ENCODE measurements at places on chromosomes 6 and 20. TPM values are rescaled to one million over a fixed set of nuclear protein-coding genes. Genes with fewer than 3 reads are reported as not detected.

DNA sequence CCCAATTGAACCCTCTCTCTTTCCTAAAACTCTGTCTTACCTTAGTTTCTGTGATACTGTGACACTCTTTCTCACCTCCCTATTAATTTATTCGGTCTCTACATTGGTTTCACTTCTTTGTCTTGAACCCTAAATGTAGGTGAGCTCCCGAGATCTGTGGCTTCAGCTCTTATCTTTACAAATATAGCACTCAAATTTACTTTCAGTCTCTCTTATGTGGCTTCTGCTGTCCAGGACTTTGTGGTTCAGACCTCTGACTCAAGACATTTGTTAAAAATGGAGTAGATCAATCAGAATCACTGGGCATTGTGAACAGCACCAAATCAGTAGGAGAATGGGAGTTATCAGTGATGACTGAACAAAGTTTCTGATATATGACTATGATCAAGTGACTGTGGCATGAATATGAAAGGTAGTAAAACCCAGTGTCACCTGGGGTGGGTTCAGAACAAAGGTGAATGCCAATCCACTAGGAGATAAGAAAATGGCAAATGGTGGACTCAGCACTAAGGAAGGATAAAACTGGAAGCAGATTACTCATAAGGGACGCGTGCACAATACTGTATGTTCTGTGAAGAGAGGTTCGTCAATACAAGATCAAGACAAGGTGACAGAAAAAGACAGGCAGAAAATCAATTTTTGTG is 27.2 kb downstream of the IL17F start:
- no peak for DNase-seq

GRCh38 chr6:42970871-42971612 is 7.9 kb downstream of the PEX6 start:
- no peak for DNase-seq

GRCh38 chr6:37988696-37989095 is 169.2 kb downstream of the ZFAND3 start:
- DNase-seq = no peak

RSPO3 gene
- total RNA-seq = not detected

ADTRP gene
- 0.74 TPM for total RNA-seq

CDH22 gene
- total RNA-seq = not detected
